ENCODE measurements at places on chromosomes 16 and 17.

DNA sequence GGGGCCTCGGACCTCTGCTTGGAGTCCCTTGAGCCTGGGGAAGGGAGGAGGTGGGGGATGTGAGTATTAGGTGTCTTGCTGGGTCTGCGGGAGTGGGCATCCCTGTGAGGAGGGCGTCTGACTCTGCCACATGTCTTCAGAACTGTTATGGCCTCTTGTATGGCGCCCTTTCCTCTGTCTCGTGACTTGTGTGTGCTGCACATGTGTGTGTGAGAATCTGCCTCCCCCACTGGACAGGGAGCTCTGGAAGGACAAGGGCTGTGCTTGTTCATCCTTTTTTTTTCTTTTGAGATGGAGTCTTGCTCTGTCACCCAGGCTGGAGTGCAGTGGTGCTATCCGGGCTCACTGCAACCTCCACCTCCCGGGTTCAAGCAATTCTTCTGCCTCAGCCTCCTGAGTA lies 33.4 kb downstream of the ARHGAP23 start:
- DNase-seq: no peak

- no peak for DNase-seq
These were observed 6.7 kb downstream of the TRPV1 start for GRCh38 chr17:3602499-3602898.

GRCh38 chr16:12479751-12480150 lies 323.9 kb downstream of the CPPED1 start:
- no peak for DNase-seq

DNA sequence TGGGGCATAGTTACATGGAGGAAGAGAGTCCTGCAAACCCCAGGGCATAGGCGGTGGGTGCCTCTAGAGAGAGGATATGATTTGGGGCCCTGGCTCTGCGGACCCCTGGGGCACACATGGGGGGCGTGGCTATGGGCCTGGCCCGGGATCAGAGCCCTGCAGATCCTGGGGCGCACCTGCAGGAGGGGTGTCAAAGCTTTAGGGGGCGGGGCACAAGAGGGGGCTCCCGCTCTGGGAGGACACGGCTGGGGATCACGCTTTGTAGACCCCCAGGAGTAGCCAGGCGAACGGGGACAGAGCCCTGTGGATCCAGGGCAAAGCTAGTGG lies 497 bp downstream of the BCL7C start:
- DNase-seq: no peak

DNA sequence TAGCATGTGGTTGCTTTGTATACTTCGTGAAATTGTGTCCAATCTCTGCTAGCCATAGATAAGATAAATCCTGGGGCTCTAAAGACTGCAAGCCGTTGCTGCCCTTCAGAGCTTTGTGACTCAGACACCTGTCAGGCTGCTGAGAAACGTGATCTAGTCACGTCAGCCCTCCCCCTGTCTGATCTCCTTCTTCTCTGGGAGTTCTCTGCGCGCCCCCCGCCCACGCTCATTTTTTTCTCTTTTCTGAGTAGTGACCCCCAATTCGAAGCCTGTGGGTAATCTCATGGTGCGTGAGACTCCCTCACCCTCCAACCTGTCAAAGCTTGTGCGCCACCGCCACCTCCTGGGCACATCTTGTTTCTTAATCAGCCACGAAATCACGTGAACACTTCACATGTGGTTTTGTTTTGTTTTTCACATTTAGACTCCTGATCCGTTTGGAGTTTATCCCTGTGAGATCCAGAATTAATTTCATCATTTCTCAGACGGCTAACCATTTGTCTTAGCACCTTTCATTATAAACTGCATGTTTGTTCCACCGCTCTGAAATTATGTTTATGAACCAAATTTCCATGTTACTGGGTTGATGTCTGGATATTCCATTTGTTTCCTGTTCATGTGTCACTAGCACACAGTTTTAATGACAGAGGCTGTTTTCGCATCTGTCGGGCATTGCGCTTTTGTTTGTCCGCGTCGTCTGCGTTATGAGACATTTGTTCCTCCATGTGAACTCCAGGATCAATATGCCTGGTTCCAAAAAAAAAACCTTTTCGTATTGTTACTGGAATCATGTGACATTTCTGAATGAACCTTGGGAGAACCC lies 977 bp upstream of the ZNF778 start:
- DNase-seq: peak; percentile 80

- no peak for DNase-seq
These were observed 64.0 kb upstream of the DNAH17 start for GRCh38 chr17:78641243-78641642.

- no peak for DNase-seq
These were observed 5.5 kb downstream of the TMEM132E start for GRCh38 chr17:34584805-34585416.

DNA sequence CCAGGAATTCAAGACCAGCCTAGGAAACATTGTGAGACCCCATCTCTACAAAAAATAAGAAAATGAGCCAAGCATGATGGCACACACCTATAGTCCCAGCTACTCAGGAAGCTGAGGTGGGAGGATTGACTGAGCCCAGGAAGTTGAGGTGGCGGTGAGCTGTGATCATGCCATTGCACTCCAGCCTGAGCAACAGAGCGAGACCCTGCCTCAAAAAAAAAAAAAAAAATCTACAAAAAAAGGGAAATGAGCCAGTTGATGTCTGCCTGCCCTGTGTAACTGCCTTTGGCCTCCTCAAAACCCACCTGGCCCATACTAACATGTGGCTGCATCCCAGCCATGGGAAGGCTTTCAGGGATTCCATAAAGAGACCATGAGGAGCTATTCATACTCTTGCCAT lies 4.5 kb downstream of the RANBP10 start:
- no peak for DNase-seq

GRCh38 chr17:42775534-42776098 lies 2.4 kb downstream of the VPS25 start:
- DNase-seq: no peak

GRCh38 chr17:78637146-78637545 lies 60.0 kb upstream of the DNAH17 start:
- DNase-seq: no peak

GRCh38 chr16:54602666-54603065 lies 316.1 kb upstream of the IRX3 start:
- DNase-seq: no peak

DNA sequence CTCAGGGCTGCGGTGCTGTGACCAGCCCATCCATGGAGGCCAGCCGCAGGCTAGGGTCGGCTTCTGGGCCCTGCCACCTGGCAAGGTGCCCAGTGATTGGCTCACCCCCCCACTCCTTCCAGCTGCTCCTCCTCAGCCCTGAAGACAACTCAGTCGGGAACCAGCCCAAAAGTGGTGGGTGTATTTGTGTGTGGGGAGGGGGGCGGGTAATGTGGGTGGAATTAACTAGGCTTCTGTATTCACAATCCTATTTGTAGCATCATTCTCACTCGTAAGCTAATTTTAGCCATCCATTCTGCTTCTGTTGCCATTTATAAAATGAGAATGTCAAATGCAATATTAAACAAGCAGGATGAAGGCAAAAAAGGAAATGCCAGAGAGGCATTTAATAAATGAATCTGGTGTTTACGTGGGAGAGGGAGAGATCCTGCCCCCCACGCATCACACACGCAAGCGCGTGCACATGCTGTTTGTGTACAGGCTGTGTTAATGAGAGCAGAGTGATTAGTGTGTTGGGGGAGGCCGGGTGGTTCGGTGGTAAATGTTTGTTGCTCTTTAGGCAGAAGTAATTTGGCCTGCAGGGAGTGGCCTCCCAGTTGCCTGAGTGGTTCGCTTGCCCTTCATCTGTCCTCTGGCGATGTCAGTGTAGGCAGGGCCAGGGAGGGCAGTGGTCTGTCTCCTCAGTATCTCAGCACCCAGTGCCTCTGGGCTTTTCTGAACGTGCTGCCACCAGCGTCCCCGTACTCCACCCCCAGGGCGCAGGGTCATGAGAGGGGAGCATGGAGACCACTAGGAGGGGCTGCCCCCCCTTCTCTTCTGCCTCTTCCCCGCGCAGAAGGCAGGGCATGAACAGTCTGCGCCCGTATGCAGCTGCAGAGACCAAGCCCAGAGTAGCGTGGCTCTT lies 140.1 kb downstream of the CCDC182 start:
- peak; percentile 54 for DNase-seq

GRCh38 chr16:85470873-85471272 lies 142.2 kb upstream of the GSE1 start:
- no peak for DNase-seq

DNA sequence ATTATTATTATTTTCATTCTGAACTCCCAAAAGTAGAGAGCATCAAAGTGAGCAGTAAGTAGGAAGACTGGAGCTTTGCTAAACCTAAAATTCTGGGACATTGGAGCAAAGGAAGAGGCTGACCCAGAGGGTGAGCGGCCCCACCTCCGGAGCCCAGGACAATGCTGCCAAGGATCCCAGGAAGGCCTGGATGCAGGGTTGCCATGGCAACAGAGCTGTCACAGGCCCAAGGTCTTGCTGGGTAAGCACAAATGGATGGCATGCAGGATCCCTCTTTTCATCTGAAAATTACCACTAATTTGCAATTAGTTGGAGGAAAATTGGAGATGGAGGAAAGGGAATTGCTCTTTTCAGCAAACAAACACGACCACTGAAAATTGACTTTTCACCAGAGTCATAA lies 457.9 kb upstream of the CDH5 start:
- DNase-seq: no peak

DNA sequence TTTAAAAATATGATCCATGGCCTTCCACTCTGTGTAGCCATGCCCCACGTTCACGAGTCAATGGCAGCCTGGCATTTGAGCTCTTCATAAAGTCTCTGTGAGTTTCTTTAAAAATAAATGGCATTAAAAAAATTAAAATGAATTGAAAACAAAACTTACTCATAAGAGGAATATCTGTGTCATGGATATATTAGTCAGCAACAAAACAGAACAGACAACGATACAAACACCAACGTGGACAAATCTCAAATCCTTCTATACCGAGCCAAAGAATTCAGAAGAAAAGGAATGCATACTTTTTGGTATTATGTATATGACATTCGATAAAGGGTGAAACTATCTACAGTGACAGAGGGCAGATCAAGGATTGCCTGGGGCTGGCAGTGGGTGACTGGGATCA lies 8.2 kb upstream of the CMIP start:
- no peak for DNase-seq

DNA sequence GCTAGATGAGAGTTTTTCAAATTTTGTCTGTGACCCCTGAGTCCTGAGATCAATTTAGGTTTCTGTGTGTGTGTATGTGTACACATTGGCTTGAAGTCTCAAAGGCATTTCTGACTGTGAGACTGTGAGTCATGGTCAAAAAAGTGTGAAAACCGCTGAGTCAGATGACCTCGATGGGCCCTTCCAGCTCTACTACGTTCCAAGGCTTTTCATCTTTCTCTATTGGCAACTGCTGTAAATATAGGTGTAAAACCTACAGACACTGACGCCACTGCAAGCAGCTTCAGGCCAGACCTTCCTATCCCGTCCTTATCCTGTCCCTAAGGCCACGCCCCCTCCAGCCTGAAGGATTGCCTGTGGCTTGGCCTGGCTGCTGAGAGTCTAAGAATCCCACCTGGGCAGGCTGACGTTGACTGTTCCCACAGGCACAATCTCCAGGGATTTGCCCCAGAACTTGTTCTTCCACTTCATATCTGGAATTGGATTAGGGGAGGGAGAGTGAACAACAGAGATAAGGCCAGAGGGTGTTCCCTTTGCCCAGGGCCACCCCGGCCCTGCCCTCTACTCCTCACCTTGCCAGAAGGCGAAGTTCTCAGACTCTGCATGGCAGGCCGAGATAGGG lies 11.3 kb downstream of the OSBPL7 start:
- no peak for DNase-seq

DNA sequence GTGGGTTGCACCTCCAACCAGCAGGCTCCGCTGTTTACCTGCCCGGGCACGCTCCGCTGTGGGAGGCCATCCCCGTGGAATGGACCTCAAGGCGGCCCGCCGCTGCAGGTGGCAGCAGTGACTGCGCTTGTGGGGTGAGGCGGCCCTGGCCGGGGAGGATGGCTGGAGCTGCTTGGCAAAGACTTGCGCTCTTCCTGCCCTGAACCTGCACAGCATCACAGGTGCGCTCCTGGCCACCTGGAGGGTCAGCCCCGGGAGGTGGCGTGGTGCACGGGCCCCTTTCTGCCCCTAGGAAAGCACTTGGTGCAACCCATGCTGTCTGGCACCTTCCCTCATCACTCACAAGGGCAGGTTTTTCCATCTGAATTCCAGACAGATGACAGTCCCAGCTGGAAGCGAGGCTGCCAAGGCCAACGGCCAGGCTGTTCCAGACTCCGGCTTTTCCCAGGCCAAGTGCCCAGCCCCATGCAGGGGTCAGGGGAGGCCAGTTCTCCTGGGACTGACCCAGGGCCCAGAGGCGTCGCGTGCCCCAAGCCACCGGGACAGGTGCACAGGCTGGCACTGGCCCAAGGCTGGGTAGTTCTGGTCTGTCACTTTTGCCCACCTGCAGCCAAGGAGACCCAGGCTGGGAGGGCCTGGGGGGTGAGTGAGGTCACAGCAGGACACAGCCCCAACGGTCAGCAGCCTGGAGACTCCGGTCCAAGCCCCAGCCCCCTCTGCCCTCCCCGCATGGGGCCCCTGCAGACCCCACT lies 13.3 kb downstream of the UTS2R start:
- peak; percentile 79 for DNase-seq

DNA sequence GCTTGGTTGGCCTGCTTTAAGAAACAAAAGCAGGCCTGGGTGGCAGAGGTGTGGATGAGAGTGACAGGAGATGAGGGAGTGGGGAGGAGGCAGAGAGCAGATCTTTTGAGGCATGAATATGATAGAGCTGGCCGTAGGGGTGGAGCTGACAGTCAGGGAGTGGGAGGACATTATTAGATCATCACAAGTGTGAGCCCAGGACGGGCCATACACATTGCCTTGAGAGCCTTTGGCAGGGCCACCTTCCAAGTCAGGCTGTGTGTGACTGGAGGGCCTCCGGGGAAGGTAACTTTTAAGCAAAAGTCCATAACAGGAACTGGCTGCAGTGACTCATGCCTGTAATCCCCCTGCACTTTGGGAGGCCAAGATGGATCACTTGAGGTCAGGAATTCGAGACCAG lies 26.3 kb downstream of the GINS3 start:
- peak; percentile 74 for DNase-seq

Measured in left ventricle myocardium inferior (tissue), 1 donor.